IMR-90 (cell line): ENCODE measurements at places on chromosomes 4 and X. TPM values are rescaled to one million over a fixed set of nuclear protein-coding genes. Genes with fewer than 3 reads are reported as not detected.

GDPD2 gene
- not detected in 2 replicates for total RNA-seq

BEX3 gene
- total RNA-seq, result 114 and 332 TPM in 2 replicates

RAB39B gene
- total RNA-seq, result 0.54 and 0.56 TPM in 2 replicates

FGF13 gene
- total RNA-seq, result under 0.01 and 0.18 TPM in 2 replicates

FAM156A gene
- 7.5 TPM in 2 replicates for total RNA-seq

MUC7 gene
- not detected in 2 replicates for total RNA-seq

ADH1A gene
- total RNA-seq, result not detected in 2 replicates

CLGN gene
- 0.36 and 1.4 TPM in 2 replicates for total RNA-seq

SRD5A3 gene
- 6.8 and 7.8 TPM in 2 replicates for total RNA-seq

SRP72 gene
- total RNA-seq, result 123 and 197 TPM in 2 replicates

CENPVL1 gene
- not detected in 2 replicates for total RNA-seq

CFAP47 gene
- under 0.01 TPM in 1 of 2 replicates, not detected in the other for total RNA-seq

NFKB1 gene
- total RNA-seq, result 23.6 and 24.6 TPM in 2 replicates

HS6ST2 gene
- not detected in 2 replicates for total RNA-seq

SRPX gene
- total RNA-seq, result 35.5 and 39.2 TPM in 2 replicates
